Stimulated activated CD8-positive, alpha-beta memory T cell treated with anti-CD3 and anti-CD28 coated beads, Interleukin-7, amount 100 ng/mL, for 1 hour (primary cell): ENCODE measurements at places on chromosomes 5 and 9.

DNA sequence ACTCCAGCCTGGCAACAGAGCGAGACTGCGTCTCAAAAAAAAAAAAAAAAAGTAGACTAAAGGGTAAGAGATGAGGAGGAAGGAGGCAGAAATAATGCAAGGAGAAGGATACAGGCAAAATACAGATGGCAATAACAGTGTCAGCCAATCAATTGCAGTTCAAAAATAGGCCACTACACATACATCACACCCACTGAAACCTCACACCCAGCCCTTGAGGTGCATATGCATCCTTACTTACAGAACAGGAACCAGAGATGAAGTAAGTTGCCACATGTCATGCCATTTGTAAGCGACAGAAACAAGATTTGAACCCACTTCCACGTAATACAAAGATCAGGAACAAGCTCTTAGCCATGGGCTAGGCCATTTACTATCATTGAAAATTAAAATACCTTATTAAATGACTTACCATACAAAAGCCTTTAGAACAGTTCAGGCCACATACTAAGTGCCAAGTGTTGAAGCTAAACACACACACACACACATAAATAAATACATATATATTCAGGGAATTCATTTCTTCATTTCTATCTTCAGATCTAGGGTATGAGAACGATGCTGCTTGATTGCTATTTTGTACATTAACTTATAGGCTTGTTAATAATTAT is 98.4 kb downstream of the FNBP1 start:
- DNase-seq = peak; percentile 22

GRCh38 chr5:143147902-143148301 is 255.6 kb downstream of the NR3C1 start:
- no peak for DNase-seq

DNA sequence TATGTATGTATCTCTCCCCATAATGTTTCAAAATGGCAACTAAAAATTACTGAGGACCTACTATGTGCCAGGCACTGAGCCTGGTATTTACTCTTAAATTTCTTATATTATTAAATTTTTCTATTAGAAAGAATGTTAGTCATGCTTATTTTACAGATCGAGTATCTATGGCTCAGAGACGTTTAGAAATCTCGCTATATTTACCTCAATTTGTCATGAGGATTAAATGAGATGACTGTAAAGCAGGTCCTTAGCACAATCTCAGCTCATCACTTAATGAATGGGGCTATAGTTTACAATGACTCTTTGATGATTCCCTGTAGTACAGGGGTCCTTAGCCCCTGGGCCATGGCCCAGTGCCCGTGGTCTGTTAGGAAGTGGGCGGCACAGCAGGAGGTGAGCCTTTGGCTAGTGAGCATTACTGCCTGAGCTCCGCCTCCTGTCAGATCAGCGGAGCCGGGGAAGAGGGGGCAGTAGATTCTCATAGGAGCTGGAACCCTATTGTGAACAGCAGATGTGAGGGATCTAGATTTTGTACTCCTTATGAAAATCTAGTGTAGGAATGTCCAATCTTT is 15.5 kb downstream of the ENC1 start:
- DNase-seq = no peak

DNA sequence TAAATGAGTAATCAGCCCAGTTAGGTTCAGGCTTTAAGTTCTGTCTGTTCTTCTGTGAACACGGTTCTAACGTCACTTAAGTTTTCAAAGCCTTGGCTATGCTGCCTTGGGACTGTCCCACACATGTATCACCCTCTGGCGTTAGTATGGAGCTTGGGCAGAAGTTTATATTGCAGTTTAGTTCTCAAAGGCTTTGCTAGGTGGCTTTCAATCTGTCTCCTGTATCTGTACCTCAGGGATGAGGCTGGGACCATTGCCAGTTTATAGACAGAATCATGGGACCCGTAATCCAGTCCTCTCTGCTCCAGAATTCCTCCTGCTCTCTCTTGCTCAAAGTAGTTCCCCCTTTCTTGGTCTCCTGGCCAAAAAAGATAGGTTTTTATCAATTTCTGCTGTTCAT is 12.1 kb downstream of the C9orf40 start:
- DNase-seq = no peak

GRCh38 chr9:100587375-100587774 is 9.5 kb downstream of the CAVIN4 start:
- DNase-seq = no peak

DNA sequence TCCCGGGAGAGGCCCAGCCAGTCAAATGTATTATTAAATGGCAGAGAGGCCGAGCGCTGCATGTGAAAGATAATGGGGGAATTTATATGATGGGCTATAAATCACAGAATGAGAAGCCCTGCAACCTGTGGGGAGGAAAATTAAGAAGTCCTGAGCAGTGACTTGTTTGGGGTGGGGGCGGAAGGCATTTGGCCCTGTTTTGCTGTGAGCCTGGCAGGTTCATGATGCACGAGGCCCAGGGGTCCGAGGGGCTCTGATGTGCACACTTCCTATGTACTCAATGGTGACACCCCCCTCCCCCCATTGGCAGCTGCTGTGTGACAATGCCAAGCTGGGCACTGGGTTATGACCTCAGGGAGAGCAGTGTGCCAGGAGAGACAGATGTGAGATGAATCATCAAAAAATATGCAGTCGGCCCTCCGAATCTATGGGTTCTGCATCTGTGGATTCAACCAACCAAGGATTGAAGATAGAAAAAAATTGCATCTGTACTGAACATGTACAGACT is 13.7 kb upstream of the DAB2IP start:
- DNase-seq = no peak

- DNase-seq = no peak
Observed at GRCh38 chr9:128174062-128174461, 14.0 kb downstream of the BBLN start.
